ENCODE measurements at places on chromosomes 1 and 21.

GRCh38 chr1:34759503-34760357 is at the start of gene GJB4:
Gene GJB4 (plus strand): TSS chr1:34759740. CDS start chr1:34761255, 1,515 bp downstream.
- no peak for DNase-seq

DNA sequence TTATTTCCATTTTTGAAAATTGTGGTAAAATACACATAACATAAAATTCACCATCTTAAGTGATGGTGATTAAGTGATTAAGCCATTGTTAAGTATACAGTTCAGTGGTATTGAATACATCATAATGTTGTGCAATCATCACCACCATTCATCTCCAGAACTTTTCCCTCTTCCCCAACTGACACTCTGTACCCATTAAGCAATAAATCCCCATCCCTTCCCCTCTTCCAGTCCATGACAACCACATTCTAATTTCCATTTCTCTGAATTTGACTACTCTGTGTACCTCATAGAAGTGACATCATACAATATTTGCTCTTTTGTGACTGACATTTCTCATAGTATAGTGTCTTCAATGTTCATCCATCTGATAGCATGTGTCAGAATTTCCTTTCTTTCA is 124.8 kb downstream of the DISC1 start:
- no peak for DNase-seq

DNA sequence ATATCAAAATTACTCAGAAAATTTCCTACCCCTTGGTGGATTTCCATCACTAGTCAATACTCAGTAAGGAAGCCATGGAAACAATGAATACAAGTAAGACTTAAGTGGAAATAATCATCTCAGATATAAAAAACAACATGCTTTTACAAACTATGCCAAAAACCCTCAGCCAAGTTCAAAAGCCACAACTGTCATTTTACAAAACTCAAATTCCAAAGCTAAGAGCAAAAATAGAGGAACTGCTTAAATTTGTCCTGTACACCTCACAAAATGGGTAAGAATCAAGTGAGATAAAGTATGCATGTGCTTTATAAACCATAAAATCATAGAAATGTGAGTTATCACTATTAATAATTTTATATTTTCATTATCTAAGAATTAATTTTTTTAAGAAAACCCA is 9.6 kb downstream of the TMCO1 start:
- no peak for DNase-seq

DNA sequence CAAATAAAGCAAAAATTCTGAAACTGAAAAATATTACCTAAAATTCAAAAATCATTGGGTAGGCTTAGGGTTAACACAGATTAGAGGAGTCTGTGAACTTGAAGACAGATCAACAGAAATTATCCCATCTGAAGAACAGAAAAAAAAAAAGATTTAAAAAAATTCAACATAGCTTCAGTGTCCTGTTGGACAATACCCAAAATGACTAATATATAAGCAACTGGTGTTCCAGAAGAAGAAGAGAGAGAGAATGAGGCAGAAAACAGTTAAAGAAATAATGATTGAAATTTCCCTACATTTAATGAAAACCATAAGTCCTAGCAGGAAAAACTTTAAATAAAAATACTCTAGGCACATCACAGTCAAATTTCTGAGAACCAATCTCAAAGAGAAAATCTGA is 31.5 kb downstream of the TMCO1 start:
- DNase-seq: no peak

- DNase-seq: no peak
Observed at GRCh38 chr1:23576338-23577055, 17.2 kb upstream of the ID3 start.

DNA sequence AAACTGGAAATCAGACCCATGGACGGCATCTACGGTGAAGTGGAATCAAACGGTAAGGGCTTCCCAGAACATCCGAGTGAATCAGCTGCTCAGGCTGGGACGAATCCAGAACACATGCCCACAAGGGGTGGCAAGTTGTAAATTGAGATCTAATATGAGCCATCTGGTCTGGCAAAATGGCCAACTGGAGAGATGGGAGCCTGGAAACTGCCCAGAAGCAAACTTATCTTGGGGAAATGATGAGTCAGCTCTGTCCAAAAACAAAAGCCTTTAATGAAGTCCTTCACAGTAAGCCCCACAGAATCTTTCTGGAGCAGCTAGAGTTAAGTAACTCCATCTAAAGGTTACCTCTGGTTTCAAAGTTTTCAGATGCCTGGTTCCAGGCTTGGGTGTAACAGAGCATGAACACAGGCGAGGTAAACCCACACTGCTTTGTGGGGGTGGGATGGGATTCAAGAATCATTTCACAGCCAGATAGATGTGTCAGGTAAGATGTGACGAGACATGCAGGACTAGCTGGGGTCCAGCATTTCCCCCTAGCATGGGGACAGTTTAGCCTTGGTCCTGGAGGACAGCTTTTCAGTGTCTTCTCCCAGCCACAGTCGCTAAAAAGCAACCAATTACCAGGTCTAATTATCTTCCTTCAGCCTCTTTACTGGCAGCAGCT is 10.5 kb upstream of the SRP9 start:
- no peak for DNase-seq

DNA sequence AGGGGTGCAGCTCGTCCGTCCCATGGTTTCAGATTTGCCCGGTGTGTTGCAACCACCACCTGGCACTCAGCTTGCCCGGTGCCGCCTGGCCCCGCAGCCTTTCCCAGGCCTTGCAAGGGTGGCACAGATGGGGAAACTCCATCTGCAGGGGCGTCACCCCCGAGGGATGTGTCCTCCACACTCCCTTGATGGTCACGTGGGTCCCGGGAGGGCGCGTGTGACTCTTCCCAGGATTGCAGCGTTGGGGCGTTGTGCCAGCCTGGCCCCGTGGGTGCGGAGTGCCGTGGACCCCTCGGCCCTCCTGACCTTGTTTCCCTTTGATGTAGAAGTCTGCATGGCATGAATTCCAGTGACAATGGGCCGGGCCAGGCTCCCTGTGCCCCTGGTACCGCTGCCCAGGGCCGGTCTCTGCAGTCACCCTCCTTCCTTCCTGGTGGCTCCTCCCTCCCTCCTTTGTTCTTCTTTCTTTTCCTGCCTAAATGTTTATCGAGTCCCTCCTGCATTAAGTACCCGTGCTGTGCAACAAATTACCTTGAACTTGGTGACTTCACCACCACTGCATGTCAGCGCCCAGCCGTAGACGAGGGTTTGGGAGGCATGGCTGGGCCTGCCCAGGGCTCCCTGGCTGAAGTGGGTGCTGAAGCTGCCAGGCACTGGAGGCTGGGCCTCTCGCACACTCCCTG is 22.9 kb downstream of the RRP1 start:
- DNase-seq: no peak

DNA sequence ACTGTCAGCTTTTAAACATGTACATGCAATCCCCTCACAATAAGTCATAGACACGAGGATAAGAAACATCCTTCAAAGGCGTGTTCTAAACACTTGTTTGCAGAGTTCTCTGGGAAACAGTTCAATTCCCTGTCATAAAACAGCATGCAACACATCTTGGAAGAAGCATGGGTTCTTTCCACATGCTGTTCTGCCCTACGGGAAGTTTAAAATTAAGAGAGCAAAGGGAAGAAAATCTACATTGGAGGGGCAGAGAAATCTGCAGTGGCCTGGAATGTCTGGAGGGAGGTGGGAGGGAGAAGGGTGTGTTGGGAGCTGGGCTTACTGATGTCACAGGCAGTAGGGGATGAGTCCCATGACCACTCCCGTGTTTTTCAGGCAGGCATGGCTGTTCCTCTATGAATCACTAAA is 98.3 kb upstream of the SLC2A1 start:
- no peak for DNase-seq

- DNase-seq: no peak
Observed at GRCh38 chr1:109498161-109498801, 4.4 kb downstream of the CYB561D1 start.

GRCh38 chr1:160362168-160362957 is 4.5 kb upstream of the NHLH1 start:
- DNase-seq: no peak

- no peak for DNase-seq
Observed at GRCh38 chr1:91712393-91712792, 173.6 kb downstream of the TGFBR3 start.

- DNase-seq: no peak
Observed at GRCh38 chr1:210905944-210906453, 227.9 kb downstream of the KCNH1 start.

GRCh38 chr1:93415296-93415695 is 32.6 kb upstream of the FNBP1L start:
- no peak for DNase-seq

- DNase-seq: no peak
Observed at GRCh38 chr1:202590975-202591411, 119.3 kb downstream of the SYT2 start.

- no peak for DNase-seq
Observed at GRCh38 chr1:11807133-11807532, 1.1 kb downstream of the CLCN6 start.

DNA sequence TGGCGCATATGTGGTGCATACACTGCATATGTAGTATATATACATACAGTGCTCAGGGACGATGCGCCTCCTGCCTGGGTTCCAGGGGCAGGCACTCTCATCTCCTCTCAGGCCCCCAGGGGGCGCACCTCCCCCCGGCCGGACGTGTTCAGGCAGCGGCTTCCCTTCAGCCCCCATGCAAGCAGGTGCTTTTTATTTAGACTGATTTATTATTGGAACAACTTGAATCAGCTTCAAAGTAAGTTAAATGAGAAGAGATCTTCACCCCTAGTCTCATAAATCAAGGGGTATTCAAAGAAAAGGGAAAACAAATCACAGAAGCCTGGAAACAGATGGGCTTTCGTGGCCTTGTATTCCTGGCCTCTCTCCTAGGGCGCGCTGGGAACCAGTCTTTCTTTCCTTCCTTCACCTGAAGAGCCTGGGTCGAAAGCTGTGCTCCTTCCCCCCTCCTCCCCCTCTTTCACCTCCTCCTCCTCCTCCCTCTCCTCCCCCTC is 64.6 kb downstream of the UBIAD1 start:
- DNase-seq: peak; percentile 34

- DNase-seq: no peak
Observed at GRCh38 chr1:4122513-4123160, 222.6 kb upstream of the C1orf174 start.

DNA sequence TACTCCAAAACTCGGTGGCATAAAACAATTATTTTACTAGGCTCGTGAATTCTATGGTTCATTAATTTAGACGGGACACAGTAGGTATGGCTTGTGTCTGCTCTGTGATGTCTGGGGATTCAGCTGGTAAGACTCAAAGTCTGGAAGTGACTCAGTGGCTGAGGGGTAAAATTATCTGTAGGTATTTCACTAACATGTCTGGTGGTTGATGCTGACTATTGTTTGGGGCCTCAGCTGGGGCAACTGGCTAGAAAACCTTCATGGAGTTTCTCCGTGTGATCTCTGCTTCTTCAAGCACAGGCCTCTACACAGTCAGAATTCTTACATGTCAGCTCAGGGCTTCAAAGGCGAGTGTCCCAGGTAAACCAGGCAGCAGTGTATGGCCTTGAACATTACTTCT is 41.2 kb upstream of the KLF17 start:
- DNase-seq: no peak

DNA sequence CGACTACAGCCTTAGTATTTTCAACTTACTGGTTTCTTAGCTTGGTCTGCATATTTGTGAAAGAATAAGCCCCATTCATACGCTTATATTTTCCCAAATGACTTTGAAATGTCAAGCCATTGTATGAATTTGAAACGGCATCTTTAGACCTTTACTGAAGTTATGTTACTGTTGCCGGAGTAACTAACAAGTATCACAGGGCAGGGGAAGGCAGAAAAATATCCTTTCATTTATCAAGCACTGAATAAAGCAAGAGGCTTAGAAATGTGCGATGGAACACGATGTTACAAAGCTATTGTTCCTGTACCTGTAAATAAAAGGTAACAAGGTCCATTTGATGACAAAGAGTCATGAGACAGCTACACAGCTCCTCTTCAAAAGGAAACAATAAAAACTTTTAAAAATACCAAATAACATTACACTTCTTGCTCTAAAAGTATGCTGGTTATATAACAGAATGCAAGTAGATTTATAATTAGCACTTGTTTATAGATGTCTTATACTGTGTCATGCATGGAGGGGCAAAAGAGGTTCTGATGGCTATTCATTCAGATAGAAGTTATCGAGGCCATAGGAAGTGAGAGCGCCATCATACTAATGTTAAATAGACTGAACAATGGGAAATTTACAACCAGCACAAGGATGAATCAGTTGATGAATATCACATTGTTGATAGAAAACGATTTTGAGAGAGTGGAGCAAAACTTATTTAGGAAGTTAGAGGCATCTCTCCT is 322.6 kb downstream of the RGS7 start:
- DNase-seq: no peak

DNA sequence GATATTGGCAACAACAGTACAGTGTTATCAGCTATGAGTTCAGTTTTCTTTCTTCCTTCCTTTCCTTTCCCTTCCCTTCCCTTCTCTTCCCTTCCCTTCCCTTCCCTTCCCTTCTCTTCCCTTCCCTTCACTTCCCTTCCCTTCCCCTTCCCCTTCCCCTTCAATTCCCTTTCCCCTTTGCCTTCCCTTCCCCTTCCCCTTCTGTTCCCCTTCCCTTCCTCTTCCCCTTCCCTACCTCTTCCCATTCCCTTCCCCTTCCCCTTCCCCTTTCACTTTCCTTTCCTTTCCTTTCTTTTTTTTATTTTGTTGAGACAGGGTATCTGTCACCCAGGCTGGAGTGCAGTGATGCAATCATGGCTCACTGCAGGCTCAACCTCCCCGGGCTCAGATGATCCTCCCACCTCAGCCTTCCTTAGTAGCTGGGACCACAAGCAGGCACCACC is 72.3 kb upstream of the CAPZB start:
- no peak for DNase-seq

DNA sequence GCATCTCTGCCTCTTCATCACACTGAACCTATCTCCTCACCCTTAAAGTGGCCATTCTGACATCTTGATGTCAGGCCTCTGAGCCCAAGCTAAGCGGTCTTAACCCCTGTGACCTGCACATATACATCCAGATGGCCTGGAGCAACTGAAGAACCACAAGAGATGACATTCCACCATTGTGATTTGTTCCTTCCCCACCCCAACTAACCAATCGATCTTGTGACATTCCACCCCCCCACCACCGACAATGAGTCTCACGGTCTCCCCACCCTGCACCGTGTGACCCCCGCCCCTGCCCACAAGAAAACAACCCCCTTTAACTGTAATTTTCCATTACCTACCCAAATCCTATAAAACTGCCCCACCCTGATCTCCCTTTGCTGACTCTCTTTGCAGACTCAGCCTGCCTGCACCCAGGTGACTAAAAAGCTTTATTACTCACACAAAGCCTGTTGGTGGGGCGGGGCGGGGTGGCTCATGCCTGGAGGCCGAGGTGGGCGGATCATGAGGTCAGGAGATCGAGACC is 21.0 kb upstream of the PINK1 start:
- DNase-seq: no peak
